ENCODE measurements at places on chromosomes 16 and 17.

GRCh38 chr17:78613416-78613815 lies 36.2 kb upstream of the DNAH17 start:
- DNase-seq = no peak

DNA sequence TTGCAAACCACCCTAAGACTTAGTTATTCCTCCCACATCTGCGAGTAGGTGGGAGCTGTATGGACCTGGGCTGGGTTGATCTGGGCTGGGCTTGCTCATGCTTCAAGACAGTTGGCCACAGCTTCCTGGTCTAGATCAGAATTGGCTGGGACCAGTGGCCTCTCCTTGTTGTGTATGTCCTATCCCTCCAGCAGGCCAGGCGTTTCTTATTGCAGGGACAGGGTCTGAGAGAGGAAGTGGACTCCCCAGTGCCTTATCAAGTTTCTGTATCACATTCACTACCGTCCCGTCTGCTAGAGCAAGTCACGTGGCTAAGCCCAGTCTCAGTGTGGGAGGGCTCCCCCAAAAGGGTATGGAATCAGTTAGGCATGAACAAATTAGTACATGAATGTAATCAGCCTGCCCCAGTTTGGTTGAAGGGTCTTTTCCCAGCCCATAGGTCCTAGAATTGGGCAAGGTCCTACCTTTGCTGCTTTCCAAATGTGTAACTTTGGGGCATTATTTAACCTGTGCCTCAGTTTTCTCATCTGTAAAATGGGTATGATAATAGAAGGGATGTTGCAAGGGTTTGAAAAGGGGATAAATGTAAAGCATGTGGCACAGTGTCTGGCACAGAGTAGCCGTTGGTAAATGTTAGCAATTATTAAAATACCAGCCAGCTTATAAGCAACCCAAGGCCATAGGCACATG lies 36.0 kb downstream of the NKD1 start:
- DNase-seq = no peak

GRCh38 chr16:29811170-29811895 lies 660 bp upstream of the PRRT2 start:
- DNase-seq = no peak

- no peak for DNase-seq
Observed at GRCh38 chr16:14289692-14290340, 218.7 kb downstream of the MRTFB start.

GRCh38 chr17:81673561-81674258 lies 7.2 kb downstream of the CCDC137 start:
- DNase-seq = no peak

DNA sequence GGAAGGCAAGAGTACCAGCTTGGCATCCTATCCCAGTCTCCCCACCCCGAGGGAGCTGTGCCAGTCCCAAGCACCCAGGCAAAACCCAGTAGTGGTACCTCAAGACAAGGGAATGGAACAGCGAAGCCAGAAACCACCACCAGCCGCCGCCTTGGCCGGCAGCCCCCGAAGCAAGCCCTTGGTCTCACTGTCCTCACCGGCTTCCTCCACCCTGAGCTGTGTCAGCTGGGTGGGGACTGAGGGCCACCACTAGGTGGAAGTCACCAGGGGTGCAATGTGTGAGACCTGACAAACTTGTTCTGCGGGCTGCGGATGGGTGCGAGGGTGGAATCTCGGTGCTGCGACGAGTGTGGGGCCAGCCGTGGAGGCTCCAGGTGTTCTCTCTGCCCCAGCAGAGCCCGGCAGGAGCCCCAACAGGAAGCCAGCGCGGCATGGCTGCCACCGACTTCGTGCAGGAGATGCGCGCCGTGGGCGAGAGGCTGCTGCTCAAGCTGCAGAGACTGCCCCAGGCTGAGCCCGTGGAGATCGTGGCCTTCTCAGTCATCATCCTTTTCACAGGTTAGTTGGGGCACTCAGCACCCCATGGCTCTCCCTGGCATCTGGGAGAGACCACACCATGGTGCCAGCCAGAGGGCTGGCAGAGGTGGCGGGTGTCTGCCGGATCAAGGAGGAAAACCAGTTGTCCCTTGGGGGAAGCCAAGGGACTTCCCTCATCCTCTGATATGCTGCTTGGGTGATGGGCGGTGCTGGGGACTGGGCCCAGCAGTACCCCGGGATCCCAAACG lies 6.7 kb downstream of the SMIM5 start:
- no peak for DNase-seq

Measured in stimulated activated CD4-positive, alpha-beta T cell treated with anti-CD3 and anti-CD28 coated beads, Interleukin-1b, Interleukin-23, amount 100 ng/mL, for 1 hour (primary cell).